Activated CD4-positive, alpha-beta memory T cell treated with anti-CD3 and anti-CD28 coated beads, Interleukin-2, amount 10 ng/mL, durations not matched to agents 7 days and 5 days (primary cell): ENCODE measurements at places on chromosomes 12 and 14. TPM values are rescaled to one million over a fixed set of nuclear protein-coding genes. Genes with fewer than 3 reads are reported as not detected.

The LRP1 gene
- total RNA-seq, result 0.60 TPM

- no peak for DNase-seq
These were observed 531.4 kb upstream of the LMO3 start for GRCh38 chr12:17137396-17137795.

DNA sequence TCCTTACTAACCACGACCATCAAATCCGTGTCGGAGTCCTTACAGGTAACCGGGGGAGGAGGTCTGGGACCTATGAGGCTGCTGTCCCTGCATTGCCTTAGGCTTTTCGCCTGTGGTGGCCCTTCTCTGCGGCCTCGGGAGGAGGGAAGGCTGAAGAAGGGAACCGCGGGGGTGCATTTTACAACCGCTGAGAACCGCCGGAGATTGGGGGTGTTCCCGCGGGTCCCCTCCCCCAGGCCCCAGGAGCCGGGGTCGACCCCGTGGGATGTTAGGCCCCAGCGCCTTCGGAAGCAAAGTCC is 549 bp downstream of the GPHN start:
- no peak for DNase-seq

The LALBA gene
- total RNA-seq, result not detected

The OASL gene
- 104 TPM for total RNA-seq

The PAPLN gene
- total RNA-seq, result 1.6 TPM
